HCT116 (cell line): ENCODE measurements at places on chromosomes 3 and 15. TPM values are rescaled to one million over a fixed set of nuclear protein-coding genes. Genes with fewer than 3 reads are reported as not detected.

DNA sequence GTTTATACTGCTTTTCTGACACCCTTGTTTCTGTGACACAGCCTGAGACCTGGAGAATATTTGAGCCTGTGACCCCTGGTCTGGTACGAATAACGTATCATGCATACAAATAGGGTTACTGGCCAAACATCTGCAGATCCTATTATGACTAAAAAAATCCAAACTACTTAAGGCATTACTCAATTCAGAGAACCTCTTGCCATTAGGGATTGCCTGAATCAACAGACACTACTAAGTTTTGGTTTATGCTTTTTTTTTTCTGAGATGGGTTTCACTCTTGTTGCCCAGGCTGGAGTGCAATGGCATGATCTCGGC lies 35.4 kb downstream of the OSBPL10 start:
- no peak overlapping the region for H3K4me3 ChIP-seq
- H3K4me1 ChIP-seq: peaks cover 2% of the 10 kb centered on the region; the same call in 1 of the 2 replicates
- DNase-seq: no peak
- H3K36me3 ChIP-seq: no peaks in the 10 kb centered on the region

DNA sequence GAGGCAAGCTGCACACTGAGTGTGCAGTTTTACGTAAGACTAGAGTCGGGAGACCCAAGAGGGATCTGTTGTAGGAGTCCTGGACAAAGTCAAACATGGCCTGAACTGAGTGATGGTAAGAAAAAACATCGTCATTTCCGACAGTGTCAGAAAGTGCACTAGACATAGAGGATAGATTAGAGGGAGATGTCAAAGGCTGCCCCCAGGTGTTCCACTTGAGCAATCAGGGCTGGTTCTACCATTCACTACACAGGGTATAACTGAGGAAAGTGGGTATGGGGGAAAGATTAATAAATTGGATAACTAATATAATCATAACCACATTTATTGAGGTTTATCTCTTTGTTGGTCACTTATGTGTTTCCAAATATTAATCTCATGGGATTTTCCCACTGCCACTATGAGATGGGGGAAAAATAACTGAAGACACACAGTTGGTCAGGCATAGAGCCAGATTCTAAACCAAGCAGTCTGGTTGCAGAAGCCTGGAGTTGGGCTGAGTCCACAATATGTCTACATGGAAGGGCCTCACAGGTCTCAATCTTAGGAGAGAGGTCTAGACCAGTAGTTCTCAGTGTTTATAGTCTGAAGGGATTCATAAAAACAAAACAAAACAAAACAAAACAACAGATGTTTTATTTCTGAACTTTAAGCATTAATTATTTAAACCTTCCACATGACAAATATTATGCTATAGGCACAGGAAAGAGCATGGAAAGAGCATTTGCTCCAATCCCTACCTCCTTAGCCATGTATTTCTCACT lies 766.5 kb downstream of the NTRK3 start:
- H3K4me1 ChIP-seq: no peaks in the 10 kb centered on the region
- no peaks in the 10 kb centered on the region for H3K36me3 ChIP-seq
- H3K27ac ChIP-seq: no peak overlapping the region
- DNase-seq: no peak
- H3K27me3 ChIP-seq: no peaks in the 10 kb centered on the region
- H3K4me3 ChIP-seq: no peak overlapping the region

- DNase-seq: no peak
- H3K36me3 ChIP-seq: no peaks in the 10 kb centered on the region
- H3K27me3 ChIP-seq: peaks cover 78% of the 10 kb centered on the region
Measured at GRCh38 chr15:60576044-60576443, 97.1 kb upstream of the ICE2 start.

NUP210 gene
- 74.9 TPM for total RNA-seq

SLC27A2 gene
- total RNA-seq: 14.0 TPM

GRCh38 chr15:80778964-80779657 lies at the start of gene CEMIP:
Gene CEMIP (plus strand): TSS chr15:80779370. CDS start chr15:80873880, 94,510 bp downstream.
- H3K36me3 ChIP-seq: no peaks in the 10 kb centered on the region
- peak; percentile 33 for DNase-seq
- peaks cover 19% of the 10 kb centered on the region; the same call in 1 of the 2 replicates for H3K4me1 ChIP-seq

DNA sequence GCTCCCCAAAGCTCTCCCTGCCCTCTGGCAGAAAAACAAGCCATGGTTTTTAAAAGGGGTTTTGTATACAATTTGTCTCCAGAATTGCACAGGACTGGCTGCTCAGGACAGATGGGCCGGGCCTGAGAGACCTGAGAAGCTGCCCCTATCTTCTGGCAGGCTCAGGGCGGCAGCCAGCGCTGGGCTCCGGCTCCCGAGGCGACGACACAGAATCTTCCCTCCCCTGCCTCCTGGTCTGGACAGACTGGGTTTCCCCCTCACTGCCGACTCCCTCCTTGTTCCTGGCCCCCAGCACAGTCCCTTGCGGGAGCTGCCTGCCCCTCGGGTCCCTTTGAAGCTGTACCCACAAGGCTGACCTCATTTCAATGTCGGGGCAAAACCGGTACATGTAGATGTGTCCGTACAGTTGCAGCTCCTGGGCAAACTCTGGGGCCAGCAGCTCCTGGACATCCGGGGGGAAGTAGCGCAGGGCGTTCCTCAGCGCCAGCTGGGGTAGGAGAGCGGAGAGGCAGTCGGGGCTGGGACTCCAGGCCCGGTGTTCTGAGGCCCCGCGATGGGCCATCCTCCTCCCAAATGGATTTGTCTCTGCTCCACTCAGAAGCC lies 7.2 kb downstream of the UROC1 start:
- no peak overlapping the region for H3K4me3 ChIP-seq
- H3K4me1 ChIP-seq: no peaks in the 10 kb centered on the region
- DNase-seq: no peak
- no peaks in the 10 kb centered on the region for H3K36me3 ChIP-seq
- H3K27ac ChIP-seq: no peak overlapping the region

MME gene
- 0.34 TPM for total RNA-seq

- no peak overlapping the region for H3K4me3 ChIP-seq
- H3K27ac ChIP-seq: no peak overlapping the region
- no peaks in the 10 kb centered on the region for H3K27me3 ChIP-seq
Measured at GRCh38 chr3:21792176-21792575, 41.2 kb upstream of the ZNF385D start.

DNA sequence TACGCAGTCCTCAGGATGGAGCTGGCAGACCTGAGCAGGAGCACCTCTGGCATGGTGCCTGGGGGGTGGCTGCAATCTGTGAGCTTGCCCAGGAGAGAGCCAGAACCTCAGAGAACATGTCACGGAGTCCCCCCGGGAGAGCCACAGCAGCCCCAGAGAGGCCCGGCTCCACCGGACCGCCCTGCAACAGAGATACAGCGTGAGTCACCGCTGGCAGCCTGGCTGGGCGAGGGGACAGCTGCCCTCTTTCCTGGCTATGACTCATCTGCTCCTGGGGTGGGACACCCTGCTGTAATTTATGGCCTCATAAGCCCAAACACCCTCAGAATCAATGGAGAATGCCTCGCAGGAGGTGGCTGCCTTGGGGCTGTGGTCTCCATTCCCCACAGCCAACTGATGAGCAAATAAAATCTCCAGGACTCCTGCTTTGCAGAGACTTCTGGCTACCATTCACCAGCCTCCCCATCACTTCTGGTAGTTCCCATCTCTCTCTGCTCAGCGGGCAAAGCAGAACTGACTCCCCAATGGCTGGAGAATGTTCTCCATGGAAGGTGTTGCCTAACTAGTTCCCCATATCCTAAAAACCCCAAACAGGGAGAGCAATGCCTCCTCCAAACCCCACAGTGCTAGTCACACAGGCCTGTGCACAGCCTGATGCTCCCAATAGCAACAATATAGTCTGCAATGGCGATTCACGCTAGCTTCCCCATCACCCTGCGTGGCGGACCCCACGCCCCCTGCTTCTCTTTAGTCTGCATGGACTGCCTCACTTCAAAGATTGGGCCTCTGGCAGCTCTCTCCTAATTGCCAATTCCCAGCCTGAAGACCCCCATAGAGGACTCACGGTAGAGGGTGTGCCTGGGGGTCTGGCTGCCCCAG lies 21.6 kb downstream of the ACSBG1 start:
- no peaks in the 10 kb centered on the region for H3K27me3 ChIP-seq
- peak overlapping the region; percentile 4; the same call in 1 of the 2 replicates for H3K27ac ChIP-seq
- DNase-seq: peak; percentile 41
- peak overlapping the region; percentile 28; the same call in 1 of the 2 replicates for H3K4me3 ChIP-seq

GRCh38 chr3:72273615-72274014 lies 488.7 kb upstream of the PROK2 start:
- H3K27ac ChIP-seq: no peak overlapping the region
- H3K36me3 ChIP-seq: no peaks in the 10 kb centered on the region
- no peak for DNase-seq
- H3K4me3 ChIP-seq: no peak overlapping the region

HDDC3 gene
- total RNA-seq: 20.4 TPM

GRCh38 chr3:111936191-111936841 lies 42.5 kb upstream of the ABHD10 start:
- H3K4me1 ChIP-seq: peaks cover 66% of the 10 kb centered on the region
- H3K27me3 ChIP-seq: no peaks in the 10 kb centered on the region
- peak overlapping the region; percentile 96 for H3K27ac ChIP-seq
- H3K36me3 ChIP-seq: peaks cover 11% of the 10 kb centered on the region

DNA sequence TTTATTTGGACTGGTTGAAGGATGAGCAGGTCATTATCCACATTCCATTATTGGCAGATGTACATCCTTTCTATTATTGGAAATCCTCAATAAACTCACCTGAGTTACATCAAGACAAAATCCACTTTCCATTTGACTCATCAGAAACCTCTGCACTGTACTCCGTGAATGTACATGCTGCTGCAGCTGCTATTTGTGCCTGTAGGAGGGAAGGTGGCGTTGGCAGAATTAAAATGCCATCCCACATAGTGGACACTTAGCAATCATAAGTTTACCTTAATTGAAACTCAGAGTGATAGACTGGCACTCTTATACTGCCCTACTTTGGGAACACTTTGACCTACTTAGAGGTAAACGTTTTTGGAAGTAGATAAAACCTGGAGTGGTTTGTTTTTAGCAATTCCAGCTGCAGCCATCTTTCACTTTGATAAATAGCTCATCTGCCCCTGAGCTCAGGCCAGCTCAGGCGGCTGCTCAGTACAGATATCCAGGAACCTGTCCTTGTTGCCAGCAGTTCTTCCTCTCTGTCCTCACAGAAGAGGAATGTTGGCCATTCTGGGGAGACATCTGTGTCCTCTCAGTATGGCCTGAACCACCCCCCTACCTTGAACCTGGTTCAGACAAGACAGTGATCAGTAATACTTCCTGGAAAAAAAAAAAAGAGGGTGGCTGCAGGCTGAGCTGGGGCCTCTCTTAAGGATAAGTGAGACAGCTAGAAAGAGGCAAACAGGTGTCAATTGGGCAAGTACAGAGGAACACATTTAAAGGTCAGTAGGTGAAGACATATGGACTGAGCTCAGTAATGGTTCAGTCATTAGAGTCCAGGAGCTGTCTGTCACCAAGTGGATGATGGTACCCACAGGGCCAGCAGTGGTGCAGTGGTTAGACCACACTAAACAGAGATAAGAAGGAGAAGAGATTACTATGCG lies 153.4 kb upstream of the UMPS start:
- H3K4me1 ChIP-seq: no peaks in the 10 kb centered on the region
- no peaks in the 10 kb centered on the region for H3K27me3 ChIP-seq
- H3K36me3 ChIP-seq: no peaks in the 10 kb centered on the region
- no peak overlapping the region for H3K27ac ChIP-seq
- DNase-seq: no peak

DNA sequence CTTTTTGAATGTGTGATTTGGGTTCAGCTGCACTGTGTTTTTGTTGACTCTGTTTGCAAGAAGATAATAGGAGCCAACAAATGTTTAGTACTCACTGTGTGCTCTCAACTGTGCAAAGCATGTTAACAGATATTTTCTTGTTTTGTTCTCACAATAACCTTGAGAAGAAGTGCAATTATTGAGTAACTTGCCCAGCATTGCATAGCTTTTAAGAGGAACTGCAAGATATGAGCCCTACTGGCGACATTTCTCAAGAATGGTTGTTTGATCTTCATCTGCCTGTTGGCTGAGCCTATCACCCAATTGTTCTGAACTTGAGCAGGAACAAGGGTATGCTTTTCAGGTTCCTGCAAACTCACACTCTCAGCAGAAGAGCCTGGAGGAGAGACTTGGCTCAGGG lies 43.4 kb upstream of the AGBL1 start:
- no peak overlapping the region for H3K27ac ChIP-seq
- DNase-seq: no peak
- H3K4me3 ChIP-seq: no peak overlapping the region
- H3K36me3 ChIP-seq: no peaks in the 10 kb centered on the region
- H3K27me3 ChIP-seq: no peaks in the 10 kb centered on the region
